HTR-8/SVneo (cell line): ENCODE measurements at places on chromosomes 5 and 9.

- no peak for DNase-seq
Measured at GRCh38 chr9:95029720-95030119, 287.8 kb downstream of the FANCC start.

DNA sequence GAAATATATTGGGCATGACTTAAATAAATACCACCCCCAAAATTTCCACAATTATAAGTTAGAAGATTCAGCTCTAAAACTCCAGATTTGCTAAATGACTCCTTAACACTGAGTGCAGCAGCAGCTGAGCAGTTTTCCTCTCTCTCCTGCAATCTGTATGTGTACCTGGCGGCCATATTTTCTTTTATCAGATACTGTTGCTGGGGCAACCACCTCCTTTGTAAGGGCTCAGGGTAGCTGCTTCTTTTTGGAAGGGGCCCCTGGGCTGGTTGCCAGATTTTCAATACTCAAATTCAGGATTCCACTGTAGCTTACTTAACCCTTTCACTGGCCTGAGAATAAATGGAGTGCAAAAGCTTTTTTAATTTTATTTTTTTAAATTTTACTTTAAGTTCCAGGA lies 197.0 kb downstream of the TAF11L14 start:
- no peak for DNase-seq

DNA sequence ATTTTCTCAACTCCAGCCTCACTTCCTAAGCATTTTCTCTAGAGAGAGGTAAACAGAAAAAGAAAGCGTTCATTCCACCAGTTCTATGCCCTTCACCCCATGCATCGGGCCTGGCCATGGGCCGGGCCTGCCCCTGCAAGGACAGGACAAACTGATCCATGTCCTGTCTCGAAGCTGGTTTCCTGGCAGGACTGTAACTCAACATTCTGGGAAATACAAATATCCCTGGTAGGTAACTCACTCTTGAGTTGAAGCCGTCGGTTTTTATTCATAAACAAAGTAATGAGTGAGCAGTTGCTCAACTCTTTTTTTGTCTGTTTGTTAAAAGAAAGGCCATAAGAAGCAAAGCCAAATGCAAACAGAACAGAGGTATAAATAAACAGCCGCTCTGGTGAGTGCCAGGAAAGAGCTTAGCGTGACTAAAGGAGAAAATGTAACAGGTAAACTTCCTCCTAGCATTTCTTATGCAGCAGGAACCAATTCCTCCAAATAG lies 64.4 kb upstream of the DNAH5 start:
- no peak for DNase-seq

DNA sequence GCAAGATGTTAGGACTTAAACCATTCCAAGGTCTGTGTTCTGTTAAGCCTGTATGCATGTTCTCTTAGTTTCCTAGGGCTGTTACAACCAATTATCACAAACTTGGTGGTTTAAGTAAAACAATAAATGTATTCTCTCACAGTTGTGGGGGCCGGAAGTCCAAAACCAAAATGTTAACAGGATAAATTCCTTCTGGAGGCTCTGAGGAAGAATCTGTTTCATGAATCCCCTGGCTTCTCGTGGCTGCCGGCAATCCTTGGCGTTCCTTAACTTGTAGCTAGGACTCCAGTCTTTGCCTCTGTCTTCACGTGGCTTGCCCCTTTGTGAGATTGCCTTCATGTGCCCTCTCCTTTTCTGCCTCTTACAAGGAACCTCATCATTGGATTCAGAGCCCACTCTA lies 30.4 kb downstream of the FEM1C start:
- DNase-seq: no peak

DNA sequence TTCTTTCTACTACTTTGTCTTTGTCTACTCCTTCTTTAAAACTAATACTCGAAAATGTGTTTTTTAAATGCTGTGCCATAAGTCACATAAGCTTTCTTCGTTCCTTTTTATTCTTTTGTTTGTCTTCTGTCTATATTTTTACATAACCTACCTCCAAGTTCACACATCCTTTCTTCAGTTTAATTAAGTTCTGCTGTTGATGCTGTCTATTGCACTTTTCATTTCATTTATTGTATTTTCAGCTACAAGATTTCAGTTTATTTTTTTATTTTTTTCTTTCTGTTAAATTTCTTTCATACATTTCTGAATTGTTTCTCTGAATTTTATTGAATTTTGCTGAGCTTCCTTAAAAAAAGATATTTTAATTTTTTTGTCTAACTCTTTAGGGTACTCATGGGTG lies 878.2 kb downstream of the MAT2B start:
- no peak for DNase-seq

DNA sequence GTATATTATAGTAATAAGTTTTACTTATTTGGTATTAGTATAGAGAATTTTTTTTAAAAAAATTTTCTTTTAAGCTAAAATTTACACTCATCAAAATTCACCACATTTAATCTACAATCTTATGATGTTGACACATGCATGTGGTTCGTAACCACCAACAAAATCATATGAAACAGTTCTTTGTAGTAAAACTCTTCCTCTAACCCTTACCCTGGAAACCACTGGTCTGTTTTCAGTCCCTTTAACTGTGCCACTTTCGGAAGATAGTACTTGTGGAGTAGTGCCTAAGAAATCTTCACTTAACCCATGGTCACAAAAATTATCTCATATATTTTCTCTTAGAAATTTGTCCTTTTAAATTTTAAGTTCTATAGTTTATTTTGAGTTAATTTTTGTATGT lies 1498.8 kb downstream of the MAT2B start:
- DNase-seq: no peak

DNA sequence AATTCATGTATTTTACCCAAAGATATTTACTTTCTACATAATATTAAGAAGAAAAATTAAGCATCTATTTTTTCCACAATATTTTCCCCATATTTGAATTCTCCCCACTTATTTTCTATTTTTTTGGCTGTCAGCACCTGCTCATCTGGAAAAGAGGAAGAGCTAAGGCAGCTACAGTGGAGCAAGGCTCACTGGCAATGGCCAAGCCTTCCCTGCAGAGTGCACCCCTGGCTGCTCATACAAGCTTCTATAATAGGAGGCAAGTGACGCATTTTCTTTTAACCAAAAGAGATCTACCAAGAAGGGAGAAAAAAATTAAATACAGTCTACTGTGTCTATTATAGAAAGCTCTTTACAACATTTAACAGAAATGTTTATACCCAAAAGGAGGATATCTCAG lies 72.5 kb downstream of the AUH start:
- no peak for DNase-seq

GRCh38 chr5:23506329-23507236 lies 826 bp upstream of the PRDM9 start:
- DNase-seq: peak; percentile 22

DNA sequence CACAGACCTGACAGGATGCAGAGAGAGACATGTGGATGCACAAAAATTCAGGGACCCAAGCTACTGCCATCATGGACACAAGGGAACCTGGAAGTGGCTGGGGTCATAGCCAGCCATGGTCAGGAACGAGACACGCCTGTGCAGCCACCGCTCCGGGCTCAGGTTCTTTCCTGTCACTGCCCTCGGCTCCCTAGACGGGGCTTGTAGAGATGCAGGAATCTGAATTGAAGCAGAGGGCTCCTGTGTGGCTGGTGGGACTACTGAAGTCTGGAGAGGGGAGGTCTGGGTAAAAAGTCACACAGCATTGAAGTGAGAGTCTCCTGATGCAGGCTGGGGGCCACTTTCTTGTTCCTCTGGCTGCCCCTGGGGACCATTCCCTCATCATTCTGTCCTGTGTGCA lies 32.3 kb upstream of the PTGS1 start:
- DNase-seq: no peak

GRCh38 chr5:132475987-132476875 lies 14.3 kb downstream of the IRF1 start:
- no peak for DNase-seq

DNA sequence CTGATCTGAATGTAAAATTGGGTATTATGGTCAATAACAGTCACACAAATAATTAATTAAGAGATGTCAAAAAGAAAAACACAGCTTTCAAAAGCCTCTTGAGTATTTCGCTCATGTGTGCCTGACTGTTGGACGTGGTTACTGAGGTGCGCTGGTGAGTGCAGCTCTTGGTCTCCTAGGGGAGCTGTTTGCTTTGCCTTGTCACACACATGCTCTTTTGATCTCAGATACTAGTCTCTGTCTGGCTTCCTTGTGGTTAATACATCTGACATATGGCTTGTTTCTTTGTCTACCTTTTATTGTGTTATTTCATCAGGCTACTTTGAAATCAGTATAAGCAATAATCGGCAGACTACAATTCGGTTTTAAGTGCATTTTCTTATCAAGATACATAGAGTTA lies 51.5 kb downstream of the PCSK1 start:
- no peak for DNase-seq

DNA sequence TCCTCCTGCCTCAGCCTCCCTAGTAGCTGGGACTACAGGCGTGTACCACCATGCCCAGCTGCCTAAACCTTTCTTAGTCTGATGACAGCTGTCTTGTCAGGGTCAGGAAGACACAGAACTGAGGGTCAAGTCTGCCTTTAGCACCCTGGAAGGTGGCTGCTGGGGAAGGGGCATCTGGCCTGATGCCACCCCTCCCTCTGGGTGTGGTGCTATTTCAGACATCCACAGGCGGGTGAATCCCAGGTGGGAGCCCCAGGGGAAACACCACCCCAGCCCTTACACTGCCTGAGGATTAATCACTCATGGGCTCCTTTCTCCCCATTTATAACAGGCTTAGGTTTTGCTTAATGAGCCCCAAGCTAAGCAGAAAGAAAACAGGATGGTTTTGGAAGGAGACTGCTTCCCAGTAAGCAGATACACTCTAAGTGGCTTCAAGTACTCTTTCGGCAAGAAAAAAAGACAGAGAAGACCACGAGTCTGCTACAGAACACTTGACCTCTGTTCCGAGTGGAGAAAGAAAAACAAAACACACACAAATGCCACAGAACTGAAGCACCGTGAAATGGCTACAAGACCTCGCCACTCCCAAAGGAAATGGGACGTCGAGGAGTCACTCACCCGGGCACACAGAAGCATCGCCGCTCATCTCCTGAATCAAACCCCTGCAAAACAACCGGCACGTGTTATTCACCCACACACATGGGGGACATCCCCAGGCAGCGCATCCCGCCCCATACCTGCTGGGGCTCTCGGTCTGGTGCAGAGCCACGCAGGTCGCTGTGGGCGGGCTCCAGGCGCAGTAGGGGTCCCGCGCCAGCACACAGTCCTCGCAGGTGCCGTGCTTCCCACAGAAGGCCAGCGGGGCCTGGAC lies 62.4 kb downstream of the SECISBP2 start:
- no peak for DNase-seq

DNA sequence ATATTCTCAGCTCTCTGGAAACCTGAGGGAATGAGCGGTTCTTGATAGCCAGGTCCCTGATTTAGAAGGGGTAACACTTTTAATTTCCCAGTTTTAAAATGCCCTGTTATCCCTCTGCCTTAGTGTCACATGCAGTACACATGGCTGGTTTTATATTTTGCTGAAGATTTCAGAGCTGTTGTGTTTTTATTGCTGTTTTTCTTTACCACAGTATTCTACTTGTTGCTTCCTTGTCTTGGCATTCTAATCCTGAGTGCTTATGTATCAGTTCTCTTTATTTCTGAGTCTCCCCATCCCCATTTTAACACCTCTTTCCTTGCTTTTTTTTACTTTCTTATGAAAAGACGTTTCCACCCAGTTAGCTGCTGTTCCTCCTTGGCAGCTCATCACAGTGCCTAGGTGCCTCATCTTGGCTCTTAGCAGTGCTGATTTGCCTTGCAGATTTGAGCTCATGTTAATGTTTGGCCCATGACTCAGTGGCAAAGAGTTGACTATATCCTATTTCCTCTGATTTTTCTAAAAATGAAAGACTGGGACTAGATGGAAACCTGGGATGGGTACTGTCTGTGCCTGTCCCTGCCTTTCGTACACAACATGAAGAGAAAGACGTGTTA lies 3.7 kb downstream of the MTRR start:
- DNase-seq: no peak

GRCh38 chr5:64939772-64940510 lies 171.2 kb downstream of the CWC27 start:
- DNase-seq: no peak

DNA sequence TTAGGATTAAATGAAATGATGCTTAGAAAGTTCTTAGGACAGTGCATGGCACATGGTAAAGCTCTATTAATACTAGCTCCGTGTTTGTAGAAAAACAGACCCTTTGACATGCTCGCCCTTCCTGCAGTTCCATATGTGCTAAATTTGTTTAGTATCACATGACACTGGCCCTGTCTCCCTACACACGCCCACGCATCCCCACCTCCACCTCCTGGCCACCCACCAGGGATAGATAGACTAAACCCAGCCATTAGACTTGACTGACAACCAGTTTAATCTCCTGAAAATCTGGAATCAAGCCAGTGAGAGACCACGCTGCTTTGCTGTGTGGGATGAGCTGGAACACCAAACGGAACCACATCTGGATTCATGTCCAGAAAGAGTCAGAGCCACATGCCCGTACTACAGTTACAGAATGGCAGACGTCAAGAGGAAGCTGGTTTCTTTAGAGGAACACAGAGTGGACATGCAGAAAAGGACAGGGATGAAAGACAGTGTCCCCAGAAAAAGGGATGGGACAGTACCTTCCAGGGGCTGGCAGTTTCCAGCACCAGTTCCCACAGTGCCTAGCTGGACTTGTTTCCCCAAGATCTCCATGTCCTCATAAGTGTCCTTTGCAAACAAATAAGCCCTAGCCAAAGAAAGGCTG lies 186.1 kb downstream of the PDZD2 start:
- DNase-seq: no peak

DNA sequence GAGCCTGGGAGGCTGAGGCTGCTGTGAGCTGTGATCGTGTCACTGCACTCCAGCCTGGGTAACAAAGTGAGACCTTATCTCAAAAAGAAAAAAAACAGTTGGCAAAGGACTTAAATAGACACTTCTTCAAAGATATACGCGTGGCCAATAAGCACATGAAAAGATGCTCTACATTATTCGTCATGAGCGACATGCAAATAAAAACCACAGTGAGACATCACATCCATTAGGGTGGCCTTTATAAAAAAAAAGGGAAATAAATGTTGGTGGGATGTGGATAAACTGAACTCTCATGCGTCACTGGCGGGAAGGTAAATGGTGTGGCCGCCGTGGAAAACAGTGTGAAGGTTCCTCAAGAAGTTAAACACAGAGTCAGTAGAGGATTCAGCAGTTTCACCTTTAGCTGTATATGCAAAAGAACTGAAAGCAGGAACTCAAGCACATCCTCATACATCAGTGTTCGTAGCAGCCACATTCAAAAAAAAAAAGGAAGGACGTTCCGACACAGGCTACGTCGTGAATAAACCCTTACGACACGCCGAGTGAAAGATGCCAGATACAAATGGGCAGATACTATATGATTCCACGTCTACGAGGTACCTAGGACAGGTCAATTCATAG lies 24.5 kb upstream of the NRARP start:
- no peak for DNase-seq

GRCh38 chr5:96977228-96977627 lies 41.3 kb downstream of the LNPEP start:
- DNase-seq: no peak

GRCh38 chr9:124146031-124146561 lies 111.7 kb upstream of the NEK6 start:
- no peak for DNase-seq

GRCh38 chr5:83718195-83718825 lies 2.3 kb downstream of the HAPLN1 start:
- DNase-seq: peak; percentile 43

GRCh38 chr9:88321764-88322163 lies 66.5 kb upstream of the SPIN1 start:
- DNase-seq: no peak
